ENCODE measurements at places on chromosomes 4 and X.

DNA sequence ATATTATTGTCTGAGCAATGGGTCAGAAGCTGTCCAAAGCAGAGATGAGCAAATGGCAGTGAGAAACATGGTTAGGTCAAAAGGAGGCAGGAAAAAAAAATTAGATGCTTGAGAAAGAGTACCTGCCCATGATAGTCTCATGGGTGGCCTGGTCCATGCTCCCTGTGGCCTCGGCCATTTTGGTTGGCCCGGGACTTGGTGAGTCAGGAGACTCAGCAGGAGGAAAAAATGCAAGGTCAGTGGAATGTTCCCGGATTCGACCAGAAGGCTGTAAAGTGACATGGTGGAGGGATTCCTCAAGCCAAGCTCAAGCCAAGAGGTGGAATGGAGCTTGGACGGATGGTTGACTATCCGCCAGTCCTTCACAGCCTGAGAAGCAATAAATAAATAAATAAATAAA lies 236.7 kb downstream of the ASMT start:
- DNase-seq, result no peak

GRCh38 chr4:168907119-168907698 lies 102.8 kb downstream of the CBR4 start:
- no peak for DNase-seq

GRCh38 chr4:128684016-128684415 lies 125.5 kb upstream of the JADE1 start:
- DNase-seq, result no peak

DNA sequence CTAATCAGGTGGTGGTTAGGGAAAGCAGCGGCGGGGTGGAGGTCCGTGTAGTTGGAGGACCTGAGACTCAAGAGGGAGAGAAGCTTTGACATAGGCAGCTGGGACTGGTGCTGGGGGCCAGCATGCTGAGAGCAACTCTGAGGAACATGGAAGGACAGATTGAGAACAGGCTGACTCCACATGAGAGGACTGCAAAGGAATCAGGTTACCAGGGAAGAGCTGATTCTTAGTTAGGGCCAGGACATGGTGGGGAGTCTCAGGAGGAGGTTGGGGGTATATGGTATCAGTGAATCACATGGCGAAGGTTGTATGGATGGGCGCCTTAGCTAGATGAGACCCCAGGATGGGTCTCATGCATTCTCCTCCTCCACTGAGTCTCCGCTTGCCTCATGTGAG lies 264.0 kb upstream of the BOD1L1 start:
- no peak for DNase-seq

DNA sequence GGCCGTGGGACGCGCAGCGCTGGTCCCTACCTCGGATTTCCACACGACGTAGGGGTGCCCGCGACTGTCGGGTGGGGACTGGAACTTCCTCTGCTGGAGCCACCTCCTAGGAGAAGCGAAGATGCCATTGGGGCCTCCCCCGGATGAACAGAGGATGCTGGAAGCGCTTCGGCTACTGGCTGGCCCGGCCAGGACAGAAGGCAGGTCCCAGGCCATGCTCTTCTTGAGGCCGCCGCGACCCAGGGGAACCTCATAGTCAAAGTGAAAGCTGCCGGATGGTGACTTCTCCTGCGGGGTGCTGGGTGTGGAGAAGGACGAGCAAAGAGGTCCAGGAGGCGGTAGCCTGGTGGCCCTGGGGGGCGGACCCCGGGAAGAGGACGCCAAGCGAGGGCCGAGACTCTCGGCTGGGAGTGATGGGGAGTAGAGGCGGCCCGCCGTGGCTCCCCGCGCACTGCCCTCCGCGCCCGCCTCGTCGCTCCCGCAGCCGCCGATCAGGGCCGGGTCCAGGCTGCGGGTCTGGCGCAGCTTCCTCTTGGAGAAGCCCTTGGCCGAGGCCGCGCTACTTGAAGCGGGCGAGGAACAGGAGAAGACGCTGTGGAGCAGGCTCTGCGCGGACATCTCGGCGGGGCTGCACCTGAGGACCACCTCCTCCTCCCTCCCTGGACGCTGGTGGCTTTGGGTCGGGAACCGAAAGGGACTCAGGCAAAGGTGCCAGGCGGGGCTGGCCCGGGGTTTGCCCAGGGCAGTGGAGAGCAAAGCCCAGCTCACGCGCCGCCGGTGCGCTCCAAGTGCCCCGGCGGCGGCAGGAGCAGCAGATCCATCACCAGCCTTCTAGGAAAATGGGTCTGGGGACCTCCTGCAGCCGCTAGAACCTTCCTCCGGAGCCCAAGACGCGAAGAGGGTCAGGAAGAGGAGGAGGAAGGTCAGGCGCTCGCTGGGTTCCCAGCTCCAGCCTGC lies 1.2 kb downstream of the ARHGAP6 start:
- DNase-seq, result no peak

- DNase-seq, result no peak
These were observed 245.0 kb upstream of the HTR2C start for GRCh38 chrX:114338870-114339269.

DNA sequence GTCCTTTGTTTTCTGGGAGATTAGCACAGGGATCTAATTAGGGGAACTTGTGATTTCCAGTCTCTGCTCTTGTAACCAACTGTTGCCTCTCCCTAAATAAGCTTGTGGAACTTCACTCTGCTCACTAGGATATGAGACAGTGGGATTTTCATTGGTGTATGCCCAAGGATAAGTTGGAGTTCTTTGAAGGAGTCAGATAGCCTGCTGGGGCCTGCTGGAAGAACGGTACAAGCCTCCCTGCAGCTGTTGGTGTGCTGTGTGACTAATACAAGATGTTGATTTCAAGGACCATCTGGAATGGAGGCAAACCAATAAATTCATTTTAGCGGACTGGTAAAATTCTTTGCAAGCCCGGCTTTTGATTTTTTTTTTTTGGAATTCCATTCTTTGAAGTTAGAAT lies 167.0 kb downstream of the AASDH start:
- DNase-seq, result no peak

- DNase-seq, result no peak
These were observed 332.3 kb downstream of the ADGRL3 start for GRCh38 chr4:61532336-61533000.

DNA sequence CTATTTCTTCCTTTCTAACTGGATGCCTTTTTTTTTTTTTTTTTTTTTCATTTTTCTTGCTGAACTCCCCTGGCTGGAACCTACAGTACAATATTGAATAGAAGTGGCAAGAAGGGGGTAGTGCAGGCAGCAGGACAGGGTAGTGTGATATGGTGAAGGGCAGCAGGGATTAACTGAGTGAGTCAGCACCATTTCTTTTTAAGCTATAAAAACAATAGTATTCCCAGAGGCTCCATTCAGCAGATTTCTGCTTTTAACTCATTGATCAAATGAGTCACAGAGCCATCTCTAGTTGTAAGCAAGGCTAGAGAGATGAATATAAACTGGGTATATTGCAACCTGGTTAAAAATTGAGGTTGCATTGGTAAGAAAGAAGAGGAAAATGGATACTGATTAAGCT lies 53.6 kb upstream of the SETD7 start:
- DNase-seq, result no peak

DNA sequence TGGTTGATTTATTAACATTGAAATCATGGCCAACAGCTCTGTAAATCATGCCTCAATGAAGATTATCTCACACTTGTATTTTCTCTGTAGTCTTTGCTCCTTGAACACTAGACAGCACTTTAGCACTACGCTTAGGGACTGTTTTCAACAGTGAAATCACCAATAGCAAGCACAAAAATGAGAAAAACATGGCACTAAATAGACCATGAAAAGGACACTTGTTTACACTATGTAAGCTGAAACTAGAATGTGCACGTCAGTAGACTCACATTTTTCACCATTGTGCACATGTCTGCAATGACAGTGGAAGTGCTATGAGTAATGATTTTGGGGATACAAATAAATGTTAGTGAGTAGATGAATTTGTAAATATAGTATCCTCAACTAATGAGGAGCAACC lies 3.1 kb downstream of the BMP2K start:
- no peak for DNase-seq

- DNase-seq, result no peak
These were observed 710.0 kb downstream of the IL1RAPL1 start for GRCh38 chrX:29297171-29297800.

DNA sequence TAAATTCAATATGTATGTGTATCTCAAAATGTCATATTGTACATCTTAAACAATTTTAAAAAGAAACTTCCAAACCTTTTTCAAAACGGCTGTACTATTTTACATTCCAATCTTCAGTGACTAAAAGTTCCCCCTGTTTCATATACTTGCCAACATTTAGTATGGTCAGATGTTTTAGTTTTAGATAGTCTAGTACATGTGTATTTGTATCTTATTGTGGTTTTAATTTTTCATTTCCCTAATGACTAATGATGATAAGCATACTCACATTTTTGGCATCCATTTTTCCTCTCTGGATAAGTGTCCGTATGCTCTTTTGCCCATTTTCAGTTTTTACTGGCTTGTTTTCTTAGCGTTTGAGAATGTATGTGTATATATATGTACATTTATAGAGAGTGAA lies 212.2 kb upstream of the MAGEB18 start:
- no peak for DNase-seq

GRCh38 chr4:183350317-183351071 lies 28.3 kb upstream of the CLDN24 start:
- DNase-seq, result no peak

DNA sequence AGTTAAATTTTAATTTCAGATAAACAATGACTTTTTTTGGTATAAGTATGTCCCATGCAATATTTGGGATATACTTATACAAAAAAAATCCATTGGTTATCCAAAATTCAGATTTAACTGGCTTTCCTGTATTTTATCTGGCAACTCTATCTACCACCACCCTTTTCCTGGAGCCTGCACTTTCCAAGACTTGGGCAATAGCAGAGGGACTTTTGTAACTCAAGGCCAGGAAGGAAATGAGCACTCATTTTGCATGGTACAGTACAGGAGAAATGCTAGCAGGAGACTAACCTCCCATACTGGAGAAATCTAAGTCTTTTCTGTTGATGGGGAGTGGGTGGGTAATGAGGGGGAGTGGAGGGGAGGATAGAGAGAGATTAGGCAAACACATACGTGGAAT lies 37.7 kb upstream of the PLAC1 start:
- no peak for DNase-seq

GRCh38 chrX:96685210-96686099 lies 813 bp downstream of the DIAPH2 start:
- DNase-seq, result peak; percentile 43

- no peak for DNase-seq
These were observed 432.1 kb upstream of the NR3C2 start for GRCh38 chr4:148874331-148874730.

- no peak for DNase-seq
These were observed 212.5 kb downstream of the PRDM5 start for GRCh38 chr4:120709991-120710390.

DNA sequence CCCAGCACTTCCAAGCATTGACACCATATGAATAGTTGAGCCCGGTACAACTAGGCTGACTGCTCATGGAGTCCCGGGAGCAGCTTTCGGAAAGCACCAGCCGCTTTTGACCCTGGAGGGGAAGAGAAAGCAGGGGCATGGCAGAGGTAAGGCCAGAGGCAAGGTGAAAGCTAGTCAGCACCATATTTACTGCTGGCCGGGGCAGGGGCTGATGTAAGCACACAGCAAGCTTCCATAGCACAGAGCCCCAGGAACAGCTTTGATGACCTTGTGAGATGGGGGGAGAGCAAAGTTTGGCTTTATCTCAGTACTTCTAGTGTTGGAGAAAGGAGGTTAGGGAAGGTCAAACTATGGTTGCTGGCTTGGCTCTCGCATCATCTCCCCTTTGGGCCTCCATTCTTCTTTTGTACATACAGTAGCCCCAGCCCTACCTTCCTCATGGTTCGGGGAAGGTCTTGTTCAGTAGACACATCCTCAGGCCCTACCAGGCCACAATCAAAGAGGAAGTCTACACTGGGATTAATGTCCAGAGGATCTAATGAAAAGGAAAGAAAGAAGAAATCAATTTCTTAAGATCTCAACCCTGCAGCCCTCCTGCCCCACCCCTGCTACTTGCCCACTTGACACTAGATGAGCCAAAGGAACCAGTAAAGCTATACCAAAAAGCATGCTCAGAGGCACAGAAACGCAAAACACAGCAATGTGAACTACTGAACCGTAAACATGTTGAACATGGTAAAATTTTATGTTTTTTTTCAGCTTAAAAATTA lies 9.4 kb downstream of the ZMYM3 start:
- DNase-seq, result no peak

DNA sequence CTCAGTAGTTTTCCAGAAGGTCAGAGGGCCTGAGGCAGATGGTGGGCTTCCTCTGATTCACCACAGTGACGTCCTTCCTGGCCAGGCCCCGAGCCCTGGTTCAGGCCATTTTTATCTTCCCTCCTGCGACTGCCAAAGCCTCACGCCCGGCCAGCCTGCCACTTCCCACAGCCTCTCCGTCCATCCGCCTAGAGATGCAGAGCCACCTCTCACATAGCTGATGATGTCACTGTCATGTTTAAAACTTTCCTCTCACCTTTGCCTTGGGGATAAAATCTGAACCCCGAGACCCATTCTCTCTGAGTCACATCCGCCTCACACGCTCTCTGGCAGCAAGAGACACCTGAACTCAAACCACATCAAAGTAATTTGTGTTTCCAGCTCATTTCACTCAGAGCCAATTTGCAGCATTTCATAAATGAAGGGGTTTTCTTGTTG lies 175.3 kb downstream of the QDPR start:
- DNase-seq, result peak; percentile 51

GRCh38 chrX:16577483-16578029 lies 72.4 kb upstream of the S100G start:
- no peak for DNase-seq

DNA sequence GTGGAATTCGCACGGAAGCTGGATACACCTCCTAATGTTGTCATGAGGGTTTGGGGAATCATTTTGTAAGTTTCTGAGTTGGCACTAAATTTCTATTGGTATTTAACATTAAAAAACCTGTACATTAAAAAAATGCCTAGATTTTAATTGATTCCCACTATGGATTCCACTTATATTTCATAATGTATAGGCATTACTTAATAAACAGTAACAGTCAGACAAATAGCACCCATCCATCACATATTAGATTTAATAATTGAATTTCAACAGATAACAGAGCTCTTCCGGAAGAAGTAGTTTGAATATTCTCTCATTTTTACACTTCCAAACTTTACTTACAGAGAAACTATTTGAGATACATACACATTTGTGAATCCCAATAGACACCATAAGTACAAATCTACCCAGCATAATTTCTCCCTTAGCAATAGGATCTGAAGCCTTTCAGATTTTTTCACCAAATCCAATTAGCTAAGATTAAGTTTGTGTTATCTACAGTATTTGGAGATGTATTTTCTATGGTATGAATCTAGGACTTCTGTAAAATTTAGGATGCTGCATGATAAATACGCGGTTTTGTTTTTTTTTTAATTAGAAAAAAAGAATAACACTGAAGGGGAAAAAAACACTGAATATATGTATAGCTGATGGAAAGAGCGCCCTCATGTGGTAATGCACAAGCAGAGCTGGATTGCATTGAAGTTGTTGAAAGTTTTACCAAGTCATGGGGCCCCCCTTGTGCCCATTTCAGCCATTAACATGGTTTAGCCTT lies 12.2 kb upstream of the ODAM start:
- DNase-seq, result peak; percentile 1

- DNase-seq, result no peak
These were observed 33.1 kb downstream of the IL15 start for GRCh38 chr4:141669501-141669900.

- no peak for DNase-seq
These were observed 6.0 kb downstream of the ACSL1 start for GRCh38 chr4:184819786-184820185.

- no peak for DNase-seq
These were observed 13.5 kb upstream of the CXXC4 start for GRCh38 chr4:104508224-104508623.

- DNase-seq, result no peak
These were observed 86.6 kb downstream of the DDIT4L start for GRCh38 chr4:100103671-100104070.

Data from stimulated activated CD4-positive, alpha-beta T cell treated with anti-CD3 and anti-CD28 coated beads, Interleukin-4, amount 100 ng/mL, for 48 hours (primary cell).